ENCODE measurements at places on chromosomes 3 and 15.

DNA sequence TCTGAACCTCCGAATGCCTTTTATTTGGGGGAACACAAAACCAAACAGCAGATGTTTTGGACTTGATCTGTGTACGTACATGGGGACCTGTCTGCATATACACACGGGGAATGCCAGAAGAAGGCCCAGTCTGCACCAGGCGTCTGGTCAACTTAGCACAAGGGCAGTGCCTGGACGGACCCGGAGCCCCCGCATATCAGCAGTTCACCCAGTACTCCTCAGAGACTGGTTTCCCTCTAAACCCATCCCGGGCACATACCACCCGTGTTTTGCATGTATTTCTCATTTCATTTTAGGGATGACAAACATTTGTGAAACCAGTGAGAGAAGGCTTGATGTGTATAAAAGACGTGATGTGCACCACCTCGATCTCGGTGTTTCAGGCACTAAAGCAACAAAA, 49.7 kb downstream of the KLHL25 start:
- DNase-seq = no peak

- DNase-seq = no peak
Measured at GRCh38 chr3:22129101-22129500, 378.1 kb upstream of the ZNF385D start.

- no peak for DNase-seq
Measured at GRCh38 chr3:183564046-183564445, 8.5 kb upstream of the KLHL6 start.

DNA sequence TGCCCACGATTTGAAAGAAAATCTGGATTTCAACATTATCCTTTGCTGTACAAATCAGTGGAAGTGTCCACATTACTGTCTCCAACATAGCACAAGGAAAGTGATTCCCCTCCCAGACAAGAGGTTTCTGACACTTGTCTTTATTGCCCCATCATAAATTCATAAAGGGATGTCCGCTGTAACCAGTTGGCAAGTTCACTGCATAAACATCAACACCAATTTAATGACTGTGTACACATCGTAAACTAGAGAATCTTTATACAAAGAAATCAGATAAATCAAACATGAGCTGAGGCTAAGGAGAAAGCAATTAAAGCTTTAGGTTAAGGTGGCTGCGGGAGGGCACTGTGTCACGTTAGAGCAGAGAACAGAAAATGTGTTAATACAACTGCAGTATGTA, 129.8 kb downstream of the MEIS2 start:
- DNase-seq = no peak

DNA sequence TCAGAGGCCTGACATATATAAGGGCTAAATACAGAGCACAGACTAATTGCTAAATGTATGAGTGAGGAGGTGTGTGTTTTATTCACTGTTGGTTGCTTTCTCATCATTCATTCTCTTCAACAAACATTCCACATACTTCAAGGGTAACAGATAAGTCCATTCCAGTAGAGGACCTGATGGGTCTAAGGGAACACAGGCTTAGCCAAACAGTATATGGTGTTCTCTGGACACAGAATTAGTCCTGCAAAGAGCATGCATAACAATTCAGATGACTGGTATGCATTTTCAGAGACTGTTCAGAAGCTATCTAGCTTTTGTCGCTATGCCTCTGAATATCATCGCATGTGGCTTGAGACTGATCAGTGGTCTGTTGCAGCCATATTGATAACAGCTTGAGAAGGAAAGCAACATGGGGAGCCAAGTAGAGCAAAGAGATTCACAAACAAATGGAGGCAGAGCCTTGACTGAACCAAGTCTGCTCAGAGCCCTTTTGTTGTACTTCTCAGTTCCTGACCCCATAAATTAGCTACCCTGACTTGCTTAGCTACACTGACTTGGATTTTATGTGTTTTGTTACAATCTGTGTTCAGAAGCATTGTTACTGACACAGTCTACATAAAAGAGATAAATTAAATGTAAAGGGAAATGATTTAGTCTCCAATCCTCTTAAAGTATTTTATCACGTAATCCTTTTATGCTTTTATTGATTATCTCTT, 1178.7 kb downstream of the ROBO1 start:
- no peak for DNase-seq

DNA sequence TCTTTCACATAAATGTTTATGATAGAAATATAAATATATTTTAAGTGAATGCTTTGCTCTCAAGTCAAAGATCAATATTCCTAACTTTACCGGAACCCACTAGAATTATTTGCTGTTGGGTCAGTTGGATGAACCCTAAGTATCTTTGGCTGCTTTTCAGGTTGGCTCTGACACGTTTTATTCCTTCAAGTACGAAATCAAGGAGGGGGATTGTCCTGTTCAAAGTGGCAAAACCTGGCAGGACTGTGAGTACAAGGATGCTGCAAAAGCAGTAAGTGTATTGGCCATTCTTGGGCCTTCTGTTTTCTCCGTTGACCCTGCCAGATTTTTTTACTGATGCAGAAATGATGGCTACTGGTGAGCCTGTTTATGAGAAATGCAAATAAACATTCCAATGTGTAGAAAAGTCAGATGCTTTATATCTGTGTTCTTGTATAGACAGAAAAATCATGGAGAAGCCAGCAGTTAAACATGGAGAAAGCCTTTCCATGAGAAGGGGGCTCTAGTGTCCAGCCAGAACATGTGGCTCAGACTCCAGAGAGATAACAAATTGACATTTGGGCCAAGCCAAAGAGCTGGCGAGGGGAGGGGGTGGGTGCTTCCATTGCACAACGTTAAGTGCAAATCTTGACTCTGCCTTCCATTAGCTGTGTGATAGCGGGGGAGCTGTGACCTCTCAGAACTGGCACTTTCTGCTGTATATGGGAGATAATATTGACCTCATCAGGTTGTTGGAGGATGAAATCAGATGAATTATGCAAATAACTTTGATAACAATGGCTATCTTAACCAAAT, 3.0 kb downstream of the KNG1 start:
- DNase-seq = no peak

DNA sequence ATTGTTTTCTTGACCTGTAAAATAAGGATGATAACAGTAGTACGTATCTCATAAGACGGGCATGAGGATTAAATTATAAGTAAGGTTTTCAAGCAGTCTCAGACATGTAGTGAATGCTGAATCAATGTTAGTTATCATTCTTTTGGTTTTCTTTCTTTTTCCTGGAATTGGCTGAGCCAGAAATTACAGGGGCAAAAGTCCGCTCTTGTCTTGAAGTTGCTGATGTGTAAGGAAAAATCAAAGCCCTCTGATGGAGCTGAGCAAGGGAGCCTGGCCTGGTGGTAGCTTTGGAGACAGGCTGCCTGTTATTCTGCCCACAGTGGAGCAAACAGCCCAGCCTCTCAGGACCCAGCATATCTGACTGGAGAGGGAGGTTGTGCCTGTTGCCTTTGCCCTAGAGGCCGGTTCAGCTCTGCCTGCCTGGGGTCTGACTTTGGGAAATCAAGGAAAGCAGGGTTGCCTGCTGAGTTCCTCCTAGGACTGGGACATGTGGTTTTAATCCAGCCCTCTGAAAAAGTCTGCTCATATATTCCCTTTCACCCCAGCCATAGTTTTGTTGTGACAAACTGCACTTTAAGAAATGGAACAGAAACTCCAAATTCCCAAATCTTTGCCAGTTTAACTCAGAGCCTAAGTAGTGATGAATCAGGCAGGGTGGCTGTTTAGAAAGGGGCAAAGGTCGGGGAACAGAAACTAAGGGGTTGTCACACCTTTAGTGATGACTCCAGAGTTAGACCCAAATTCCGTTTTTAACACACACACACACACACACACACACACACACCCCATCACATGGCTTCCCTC, 40.1 kb downstream of the GASK1A start:
- DNase-seq = no peak

GRCh38 chr3:25785826-25786225, 2.6 kb upstream of the NGLY1 start:
- no peak for DNase-seq

DNA sequence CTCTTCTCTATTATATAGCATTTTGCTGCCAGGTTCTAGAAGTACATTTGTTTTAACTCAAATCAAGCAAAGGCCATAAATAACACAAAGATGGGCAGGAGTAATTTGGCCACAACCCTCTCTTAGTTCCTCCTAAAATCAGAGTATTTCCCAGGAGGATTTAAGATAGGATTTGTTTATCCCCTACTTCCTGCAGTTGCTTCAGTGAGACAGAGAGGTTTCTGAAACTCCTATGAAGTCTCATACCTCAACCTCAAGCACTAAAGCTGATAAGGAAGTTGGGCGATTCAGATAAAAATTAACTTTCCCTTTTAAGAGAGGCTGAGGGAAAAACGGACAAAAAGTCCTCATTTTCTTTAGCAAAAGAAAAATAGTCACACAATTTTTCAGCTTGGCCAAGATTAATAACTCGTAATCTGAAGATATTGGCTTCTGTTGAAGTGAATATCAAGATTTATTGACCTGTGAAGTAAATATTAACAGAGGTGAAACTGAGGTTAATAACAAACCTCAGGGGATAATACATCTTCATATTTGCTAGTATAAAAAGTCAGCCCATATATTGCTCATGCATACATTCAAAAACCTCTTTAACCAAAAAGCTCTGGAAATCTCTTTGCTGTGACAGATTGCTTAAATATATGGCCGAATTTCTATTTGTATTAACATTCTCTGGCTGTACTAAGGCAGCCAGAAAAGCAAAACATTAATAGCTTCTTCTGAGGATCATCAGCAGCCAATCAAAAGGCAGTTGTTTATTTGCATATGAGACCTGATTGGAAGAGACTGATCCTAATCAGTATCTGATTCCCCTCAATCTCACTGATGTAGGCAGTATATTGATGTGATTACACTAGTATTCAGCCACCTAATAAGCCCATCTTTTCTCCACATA, 90.6 kb upstream of the GADL1 start:
- DNase-seq = no peak

DNA sequence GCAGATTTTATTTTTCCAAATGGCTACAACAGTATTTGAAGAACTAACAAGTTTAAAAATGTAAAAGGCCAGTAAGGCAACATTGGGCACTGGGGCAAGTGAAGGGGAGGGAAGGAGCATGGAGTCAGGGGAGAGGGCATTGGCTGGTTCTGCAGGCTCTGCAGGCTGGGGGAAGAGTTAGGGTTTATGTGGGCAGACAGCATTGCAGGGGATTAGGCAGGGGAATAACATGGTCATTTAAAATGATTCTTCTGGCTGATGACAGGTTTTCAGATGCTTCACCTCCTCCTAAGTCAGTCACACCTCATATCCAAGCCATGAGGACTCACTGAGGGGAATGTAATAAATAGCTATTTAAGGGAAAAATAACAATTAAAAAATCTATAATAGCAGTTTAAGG, 52.6 kb downstream of the BTD start:
- no peak for DNase-seq

DNA sequence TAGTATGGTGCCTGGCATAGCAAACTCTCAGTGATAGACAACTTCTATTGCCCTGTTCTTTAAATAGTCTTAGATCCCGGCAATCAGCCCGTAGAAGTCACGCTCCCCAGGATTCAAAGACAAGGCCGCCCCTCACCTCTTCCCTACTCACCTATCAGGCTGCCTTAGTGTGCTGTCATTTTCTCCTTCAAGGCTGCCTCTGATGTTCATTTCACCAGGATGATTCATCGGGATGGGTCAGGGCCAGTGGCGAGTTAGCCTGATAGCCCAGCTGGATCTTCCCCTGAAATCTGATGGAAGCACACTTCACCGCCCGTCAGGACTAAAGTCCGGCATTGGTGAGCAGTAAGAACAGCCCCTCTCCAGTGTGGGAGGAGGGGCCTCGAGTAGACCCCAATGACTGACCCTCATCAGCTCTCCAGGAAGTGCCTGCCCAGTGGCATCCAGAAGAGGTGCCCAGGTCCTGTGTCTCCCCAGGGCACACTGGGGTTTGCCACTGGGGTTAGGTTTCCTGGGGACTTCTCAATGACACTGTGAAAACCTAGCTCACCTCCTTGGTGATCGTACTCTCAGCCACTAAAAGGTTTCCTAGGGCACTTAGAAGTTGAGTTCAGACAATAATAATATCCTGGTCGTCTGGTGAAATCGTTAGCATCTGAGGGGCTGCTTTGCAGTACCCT, 37.5 kb downstream of the TPM1 start:
- no peak for DNase-seq

DNA sequence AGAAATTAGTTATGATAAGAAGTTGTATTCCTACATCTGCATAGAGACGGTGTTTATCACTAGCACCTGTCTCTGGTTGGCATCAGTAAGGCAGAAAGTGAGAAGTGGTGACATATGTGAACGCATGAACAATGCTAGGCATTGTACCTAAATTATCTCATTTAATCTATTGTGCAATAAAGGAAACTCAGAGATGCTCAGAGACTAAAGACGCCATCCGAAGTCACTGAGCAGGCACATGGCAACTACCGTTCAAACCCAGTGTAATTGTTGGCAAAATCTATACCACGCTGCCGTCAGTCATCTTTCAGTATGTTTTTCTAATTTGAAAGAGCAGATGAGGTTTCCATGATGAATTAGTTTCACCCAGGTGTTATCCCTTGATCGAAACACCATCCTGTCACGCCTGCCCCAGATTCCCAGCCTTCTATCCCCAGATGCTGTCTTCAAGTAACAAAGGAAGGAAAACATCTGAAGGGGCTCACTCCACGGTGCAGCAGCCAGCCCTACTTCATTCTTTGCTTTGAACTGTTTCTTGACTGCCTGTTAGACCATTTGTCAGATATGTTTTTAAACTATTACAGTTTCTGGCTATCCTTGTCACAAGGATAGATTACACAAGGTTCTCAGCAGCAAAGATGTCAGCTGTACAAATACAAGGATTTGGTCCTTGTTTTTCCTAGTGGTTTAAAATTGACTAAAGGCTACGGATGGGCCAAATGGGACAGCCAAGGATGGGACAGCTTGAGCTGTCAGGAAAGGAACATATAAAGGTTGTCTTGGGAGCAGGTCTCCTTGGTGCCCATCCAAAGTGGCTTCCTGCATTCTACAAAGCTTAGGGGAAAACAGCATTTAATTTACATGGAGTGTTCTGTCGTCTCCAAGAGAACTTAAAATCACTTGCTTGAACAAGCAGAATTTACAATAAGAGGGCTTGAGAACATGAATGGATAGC, 99.1 kb downstream of the TMEM108 start:
- no peak for DNase-seq

DNA sequence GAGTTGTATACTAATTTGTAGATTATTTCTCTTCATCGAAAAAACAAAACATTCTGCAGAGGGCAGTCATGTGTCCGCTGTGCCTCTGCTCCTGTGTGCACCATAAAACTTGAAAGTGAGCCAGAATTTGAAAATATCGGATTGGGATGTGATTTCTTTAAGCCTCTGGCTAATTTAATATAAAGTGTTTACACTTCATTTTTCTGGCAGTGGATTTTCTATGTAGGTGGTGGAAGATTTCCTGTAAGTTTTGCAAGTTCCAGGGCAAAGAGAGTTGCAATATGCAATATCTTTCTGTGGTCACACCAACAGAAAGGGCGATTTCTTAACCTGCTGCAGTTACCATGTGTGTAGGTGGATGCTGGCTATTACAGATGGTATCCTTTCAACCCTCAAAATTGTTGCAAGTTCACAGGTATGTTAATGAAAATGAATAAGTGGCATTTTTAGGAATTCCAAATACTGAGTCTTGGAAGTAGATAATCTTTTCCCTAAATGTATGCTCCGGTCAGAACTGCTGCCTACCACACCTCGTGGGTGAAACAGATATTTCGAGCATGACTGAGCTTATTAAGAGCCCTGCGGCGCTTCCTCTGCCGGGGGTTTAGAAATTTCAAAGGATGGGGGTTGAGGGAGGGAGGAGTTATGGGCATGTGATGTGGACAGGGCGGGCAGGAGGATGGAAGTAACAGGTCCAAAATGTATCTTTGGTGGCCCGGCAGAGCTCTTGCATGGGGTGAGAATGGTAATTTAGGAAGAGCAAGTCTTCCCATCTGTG, 134.0 kb downstream of the PGPEP1L start:
- DNase-seq = peak; percentile 89

- DNase-seq = peak; percentile 27
Measured at GRCh38 chr3:149879872-149880271, 66.9 kb downstream of the RNF13 start.

- DNase-seq = no peak
Measured at GRCh38 chr3:5717254-5717653, 529.7 kb downstream of the EDEM1 start.
